ENCODE measurements at places on chromosomes 5 and 9.

DNA sequence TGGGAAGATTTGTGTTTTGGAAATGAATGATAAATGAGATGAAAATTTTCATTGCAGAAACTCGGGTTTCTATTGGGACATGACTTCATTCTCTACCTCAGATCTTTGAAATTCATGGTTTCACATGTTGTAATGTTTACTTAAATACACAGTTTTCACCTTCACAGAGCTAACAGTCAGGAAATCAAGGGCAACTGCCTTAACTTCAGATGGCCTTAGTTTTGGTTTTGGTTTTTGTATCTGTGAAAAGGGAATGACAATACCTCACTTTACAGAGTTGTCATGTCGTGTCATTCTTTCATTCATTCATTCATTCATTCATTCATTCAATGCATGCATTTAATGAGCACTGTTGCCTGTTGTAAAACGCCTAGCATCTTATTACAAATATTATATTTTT is 41.9 kb downstream of the NIM1K start:
- no peak for DNase-seq

DNA sequence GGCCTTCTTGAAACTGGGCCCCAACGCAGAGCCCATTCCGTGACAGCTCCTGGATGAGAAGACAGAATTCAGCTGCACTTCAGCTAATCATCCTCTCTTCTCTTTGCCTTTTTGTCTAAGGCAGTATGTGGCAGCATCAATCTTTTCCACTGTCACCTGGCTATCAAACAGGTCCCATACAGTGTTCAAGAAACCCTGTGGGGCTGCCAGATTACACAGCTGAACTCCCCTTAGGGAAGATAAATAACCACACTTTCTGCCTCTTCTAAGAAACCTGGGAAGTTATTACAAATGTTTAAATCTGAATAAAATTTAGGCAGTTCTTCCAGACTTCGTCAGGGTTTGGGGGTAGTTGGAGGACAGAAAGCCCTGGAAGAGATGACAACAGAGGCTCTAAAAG is 61.0 kb downstream of the SPEF2 start:
- no peak for DNase-seq

DNA sequence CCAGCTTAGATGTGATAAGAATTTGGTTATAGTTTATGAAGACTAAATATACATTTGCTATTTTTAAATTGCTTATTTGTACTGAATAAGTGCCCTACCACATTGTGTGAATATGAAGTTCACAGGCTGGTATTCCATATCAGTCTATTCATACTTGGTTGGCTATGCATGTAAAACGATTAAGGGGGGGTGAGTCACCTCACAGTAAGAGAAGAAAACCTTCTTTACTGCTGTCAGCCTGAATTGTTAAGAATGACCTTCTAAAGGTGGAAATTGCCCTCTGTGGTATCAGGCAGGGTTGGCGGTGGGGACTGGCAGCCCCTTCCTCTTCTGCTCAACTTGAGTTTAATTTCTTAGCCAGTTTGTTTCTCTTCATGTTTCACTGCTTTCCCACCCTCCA is 127.0 kb upstream of the RPS23 start:
- no peak for DNase-seq

- no peak for DNase-seq
These were observed 6.6 kb upstream of the PRXL2C start for GRCh38 chr9:96661711-96662110.

DNA sequence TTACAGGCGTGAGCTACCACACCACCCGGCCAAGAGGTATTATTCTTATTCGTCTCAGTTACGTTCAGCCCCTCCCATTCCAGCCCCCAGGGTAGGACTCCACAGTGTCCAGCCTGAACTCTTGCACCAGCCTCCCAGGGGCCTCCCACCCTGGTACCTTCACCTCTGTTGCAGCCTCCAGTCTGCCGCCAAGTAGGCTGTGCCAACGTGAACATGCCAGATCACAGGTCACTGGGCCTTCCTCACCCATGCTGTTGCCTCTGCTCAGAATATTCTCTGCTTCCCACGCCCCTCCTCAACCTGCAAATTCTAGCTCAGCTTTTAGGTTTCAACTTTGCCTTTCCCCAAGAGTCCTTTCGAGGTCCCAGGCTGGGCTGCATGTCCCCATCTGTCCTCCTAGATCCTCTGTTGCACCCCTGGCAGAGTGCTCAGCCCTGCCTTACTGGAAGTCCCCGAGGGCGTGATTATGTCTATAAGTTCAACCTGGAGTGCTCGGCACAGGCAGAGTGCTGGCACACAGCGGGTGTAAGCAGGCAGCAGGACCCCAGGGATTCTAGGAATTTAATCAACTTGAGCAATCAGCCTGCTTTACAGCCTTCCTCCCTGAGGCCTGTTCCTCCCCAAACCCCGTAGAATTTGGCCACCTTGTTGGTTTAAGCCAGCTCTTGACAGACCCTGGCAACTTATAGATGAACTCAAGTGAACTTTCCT is 13.1 kb upstream of the STXBP1 start:
- DNase-seq: no peak

- DNase-seq: no peak
These were observed 662.6 kb upstream of the MEF2C start for GRCh38 chr5:89545626-89546025.

- no peak for DNase-seq
These were observed 97.3 kb upstream of the EQTN start for GRCh38 chr9:27394154-27394825.

DNA sequence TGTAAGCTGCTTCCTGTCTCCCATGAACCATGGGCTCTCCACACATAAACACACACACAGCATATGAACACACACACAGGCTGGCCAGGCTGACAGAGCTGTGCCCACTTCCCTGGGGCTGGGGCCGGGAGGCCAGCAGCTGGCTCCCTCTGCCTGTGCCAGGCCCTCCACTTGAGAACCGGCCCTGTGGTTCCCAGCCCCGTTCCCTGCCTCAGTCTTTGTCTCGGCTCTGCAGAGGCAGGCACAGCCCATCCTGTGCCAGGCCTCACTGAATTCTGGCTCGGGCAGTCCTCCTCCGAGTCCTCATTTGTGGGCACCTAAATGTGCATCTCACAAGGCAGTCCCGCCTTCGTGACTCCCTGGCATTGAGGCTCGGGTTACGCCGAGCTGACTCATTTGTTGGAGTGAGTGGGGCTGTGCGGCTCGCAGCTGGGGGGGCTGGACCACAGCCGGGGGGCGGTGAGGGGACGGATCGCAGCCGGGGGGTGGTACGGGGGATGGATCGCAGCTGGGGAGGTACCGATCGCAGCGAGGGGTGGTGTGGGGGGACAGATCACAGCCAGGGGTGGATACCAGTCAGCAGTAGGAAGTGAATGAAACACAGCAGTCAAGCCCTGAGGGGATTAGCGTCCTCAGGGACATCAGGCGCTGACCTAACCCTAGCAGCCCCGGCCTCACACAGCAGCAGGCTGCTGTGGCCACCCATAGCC is 72.3 kb downstream of the PSMB7 start:
- no peak for DNase-seq

GRCh38 chr9:88177371-88177770 is 39.1 kb upstream of the SPATA31C2 start:
- no peak for DNase-seq

- no peak for DNase-seq
These were observed 444 bp upstream of the CPLX2 start for GRCh38 chr5:175870820-175871447.

GRCh38 chr5:52867809-52868208 is 80.1 kb downstream of the ITGA1 start:
- DNase-seq: no peak

DNA sequence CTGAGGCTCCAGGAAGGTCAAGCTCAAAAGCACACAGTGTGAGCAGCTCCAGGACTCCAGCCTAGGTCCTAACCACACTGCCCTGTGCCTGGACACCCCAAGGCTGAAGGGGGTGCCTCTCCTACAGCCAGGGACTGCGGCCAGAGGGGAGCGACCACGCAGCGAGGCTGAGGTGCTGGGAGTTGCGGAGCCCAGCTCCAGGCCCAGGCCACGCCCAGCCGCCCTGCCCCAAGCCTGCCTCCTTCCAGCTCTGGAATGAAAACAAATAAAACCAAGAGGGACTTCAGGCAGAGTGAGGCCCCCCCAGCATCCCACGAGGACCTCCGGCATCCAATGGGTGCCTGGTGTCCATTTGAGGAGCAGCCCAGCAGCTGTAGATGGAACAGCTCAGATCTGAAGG is 15.2 kb downstream of the VAV2 start:
- DNase-seq: no peak

Data from Jurkat, Clone E6-1 (cell line).